Fibroblast of skin of left quadriceps (primary cell): ENCODE measurements at places on chromosomes 7 and 10.

GRCh38 chr7:113188396-113188795, 70.0 kb upstream of the SMIM30 start:
- no peak for DNase-seq

DNA sequence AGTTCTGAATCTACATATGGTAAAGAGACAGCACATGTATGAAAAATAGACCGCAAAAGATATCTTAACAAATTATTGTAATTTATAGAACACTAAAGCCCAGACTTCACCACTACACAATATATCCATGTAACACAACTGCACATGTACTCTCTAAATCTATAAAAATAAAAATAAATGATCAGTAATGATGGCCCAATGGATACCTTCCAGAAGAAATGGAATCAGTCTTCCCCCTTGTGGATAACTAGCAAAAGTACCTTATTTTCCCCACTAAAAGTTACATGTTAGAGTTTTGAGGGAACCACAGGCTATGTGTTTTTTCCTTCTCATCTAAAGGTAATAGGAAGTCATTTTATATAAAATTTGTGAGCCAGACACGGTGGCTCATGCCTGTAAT, 25.7 kb downstream of the C7orf25 start:
- DNase-seq = no peak

- DNase-seq = no peak
These were observed 198.0 kb downstream of the CAMK1D start for GRCh38 chr10:12547301-12547771.

- no peak for DNase-seq
These were observed 212.6 kb downstream of the WDR11 start for GRCh38 chr10:121063744-121064143.

- no peak for DNase-seq
These were observed 51.8 kb upstream of the TRIL start for GRCh38 chr7:29009947-29010346.

DNA sequence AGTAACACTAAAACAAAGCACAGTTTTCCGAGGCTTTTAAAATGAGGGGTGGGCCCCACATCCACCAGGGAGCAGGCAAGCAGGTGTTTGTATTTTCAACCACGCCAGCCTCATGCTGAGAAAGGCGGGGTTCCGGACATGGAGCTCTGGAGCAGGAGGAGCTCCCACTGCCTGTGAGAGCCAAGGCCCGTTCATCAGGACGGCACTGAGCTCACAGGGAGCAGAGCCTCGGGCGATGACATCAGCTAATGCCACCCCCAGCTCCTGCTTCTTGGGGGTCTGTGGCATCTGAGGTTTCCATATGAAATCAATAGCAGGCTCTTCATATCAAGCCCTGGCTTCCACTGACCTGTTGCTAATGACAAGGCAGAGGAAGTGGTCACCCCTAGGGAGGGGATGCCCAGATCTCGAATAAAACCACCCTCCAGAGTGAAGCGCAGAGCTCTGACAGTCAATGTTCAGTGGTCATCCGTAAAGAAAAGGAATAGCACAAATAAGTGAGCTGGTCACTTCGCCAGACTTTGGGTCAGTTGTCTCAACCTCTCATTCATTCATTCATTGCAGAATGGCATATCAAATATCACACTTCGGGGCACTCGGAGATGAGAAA, 89.1 kb downstream of the TNS3 start:
- DNase-seq = no peak

- no peak for DNase-seq
These were observed 2.8 kb downstream of the KCTD7 start for GRCh38 chr7:66631471-66631870.

DNA sequence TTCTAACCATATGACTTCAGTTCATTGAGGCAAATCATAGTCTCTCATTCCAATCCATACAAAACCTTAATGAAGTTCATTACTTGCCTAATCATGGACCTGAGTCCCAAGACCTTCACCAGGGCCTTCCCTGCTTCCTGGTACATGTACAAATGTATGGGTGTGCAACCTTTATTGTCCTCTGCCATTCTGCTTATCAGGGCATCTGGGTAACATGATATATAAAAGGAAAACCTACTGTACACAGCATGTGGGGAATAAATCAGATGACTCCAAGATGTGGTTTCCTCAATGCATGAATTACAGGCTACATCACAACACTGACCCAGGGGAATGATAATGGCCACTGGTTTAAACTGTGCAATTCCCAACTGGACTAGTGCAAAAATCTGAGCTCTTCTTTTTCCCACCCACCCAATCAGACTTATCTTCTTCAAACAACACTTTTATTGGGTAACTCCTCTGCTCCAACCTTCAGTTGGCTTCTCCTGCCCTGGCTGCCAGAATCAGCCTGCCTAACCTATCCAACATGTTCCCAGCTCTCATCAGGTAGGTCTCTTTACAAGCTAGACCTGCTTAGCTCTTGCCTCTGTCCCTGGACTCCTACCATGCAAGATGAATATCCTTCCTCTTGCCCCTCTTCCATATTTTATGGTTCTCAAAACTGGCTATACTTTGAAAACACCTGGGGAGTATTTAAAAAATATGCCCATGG, 11.4 kb downstream of the GOT1 start:
- DNase-seq = no peak

- no peak for DNase-seq
These were observed 92.7 kb downstream of the CDK14 start for GRCh38 chr7:90688810-90689209.

DNA sequence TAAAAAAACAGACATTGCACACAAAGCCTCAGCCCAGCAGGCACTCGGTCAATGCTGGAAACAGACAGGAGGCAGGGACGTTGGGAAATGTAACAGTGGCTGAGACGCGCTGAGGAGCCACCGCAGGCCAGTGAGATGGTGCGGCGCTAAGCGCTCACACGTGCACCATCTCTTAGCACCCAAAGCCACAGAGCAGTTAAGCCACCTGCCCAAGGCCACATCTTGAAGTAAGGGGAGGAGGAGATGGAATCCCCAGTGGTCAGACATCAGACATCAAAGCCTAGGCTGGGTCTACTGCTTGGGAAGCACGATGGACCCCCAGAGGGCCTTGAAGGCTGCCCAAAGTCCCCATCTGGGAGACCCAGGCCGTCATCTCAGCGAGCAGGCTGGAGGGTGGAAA, 15.6 kb downstream of the LAT2 start:
- DNase-seq = no peak

DNA sequence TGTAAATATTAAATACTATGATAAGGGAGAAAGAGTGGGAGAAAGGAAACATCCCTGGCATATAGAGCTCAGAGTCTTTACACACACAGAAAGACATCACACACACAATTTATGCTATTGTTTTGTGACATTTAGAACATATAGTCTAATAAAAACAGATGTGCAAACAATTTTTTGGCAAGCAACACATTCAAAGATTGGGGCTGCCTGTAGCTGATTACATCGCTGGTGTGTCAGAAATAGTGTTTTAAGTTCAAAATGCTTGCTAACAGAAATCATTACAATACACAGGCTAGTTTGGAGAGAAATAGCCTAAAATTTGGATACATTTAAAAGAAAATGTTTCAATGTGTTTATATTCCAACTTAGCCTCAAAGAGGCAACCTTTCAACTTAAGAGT, 256.7 kb upstream of the NPVF start:
- DNase-seq = no peak

DNA sequence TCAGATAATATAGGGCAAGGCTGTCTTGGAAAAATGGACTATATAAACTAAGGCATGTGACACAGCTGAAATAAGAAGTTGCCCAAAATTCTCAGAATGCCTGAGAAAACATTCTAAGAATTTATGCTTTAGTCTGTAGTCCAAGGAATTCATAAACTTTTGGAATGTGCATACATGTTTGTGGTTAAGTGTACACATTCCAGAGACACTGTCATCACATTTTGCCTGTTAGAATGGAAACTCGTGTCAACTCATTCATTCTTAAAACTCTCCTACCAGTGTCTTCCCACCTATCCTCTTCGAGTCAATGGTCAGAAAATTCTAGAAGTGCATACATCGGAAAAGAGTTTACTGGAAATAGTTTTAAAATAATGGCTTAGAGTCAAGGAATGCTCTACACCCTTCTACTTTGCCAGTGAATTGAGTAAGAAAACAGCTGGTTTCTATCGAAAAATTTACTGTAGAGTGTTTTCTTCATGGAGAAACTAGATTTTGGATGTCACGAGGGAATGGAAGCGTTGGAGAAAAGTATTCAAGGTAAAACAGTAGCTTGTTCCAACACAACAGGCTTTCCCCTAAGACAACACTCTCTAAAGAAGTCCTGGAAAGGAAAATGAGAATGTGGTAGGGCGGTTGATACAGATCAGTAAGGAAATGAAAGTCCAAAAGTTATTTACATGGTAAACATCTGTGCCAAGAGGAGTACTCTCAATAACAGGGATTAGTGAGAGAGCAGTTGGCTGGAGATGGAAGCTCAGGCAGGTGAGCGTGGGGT, 1177.6 kb upstream of the C7orf33 start:
- DNase-seq = peak; percentile 94

DNA sequence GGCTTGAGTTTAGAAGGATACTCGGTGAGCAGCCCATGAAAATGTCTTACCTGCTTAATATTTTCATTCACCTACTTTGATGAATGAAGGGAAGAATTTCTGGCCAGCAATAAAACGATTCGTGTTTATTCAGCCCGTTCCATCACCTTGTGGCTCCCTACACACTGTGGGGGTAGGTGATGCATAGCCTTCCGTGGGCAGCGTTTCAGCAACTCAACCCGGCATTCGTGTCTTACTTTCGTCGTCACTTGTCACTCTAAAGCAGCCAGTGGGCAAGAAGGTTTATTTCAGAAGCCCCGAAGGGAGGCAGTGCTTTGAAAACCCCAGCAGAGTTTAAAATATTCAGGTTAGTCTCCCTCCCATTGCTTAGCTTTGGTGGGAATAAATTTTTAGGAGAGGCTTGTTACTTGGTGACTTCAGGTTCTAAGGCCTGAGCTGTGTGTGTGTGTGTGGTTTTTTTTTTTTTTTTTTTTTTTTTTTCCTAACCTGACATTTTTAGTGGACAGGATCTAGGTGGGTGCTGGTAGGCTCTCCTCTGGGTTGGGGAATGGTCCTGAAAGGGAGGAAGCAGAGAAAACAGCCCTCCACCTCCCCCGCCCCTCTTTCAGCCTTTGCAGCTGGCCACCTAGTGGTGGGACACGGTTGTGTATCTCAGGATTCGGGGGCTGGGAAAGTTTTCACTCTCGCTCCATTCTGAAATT, 1.8 kb downstream of the GRK5 start:
- DNase-seq = no peak

DNA sequence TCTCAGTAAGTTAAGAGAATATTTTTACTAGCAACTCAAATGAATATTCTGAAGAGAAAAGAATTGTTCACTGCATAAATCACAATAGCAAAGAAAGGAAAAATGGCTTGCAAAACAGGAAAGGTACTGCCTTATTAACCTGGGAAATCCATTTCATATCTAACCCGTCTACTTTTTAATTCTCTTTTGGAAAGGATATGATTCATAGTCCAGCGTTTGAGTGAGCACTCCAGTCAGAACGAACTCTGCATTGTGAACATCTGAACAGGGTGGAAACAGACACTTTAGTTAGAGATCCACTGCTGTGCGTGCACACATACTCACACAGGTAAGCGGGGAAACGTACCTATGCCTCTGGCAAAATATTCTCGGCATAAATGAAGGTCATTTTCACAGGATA, 56.8 kb downstream of the PAXIP1 start:
- no peak for DNase-seq
